ENCODE measurements at places on chromosomes 16 and 17.

GRCh38 chr16:12304861-12305596 lies 328.5 kb downstream of the SNX29 start:
- no peak for DNase-seq

DNA sequence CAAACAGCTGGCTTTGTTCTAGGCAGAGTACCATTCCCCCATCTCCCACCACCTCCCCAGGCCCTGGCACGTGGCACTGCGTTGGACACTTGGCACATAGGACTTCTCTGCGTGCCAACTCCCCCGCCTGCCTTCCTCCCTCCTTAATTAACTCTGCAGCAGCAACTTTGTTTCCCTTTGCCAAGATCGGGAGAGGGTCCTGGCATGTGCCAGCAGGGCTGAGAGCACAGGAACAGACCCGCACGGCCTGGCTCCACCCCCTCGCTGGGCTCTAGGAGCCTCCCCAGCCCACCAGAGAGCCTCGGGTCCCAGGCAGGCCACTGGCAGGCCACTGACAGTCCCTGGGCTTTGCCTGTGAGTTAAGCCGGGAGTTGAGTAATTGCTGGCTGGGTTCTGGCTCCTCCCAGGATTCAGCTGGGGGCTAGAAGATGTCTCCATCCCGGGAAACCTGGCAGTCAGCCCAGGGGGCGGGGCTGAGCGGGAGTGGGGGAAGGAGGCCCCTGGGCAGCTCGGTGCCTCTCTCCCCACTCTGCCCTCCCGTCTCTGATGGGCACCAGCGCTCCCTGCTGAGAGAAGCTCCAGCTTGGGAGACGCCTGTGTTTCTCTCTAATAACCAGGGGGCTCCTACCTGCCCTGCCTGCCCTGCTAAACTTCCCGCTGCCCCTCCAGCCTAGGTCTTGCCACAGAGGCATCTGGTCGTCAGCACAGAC lies 224.0 kb upstream of the TNRC6C start:
- peak; percentile 69 for DNase-seq

GRCh38 chr16:22206842-22207714 lies 1.0 kb downstream of the EEF2K start:
- peak; percentile 68 for DNase-seq

DNA sequence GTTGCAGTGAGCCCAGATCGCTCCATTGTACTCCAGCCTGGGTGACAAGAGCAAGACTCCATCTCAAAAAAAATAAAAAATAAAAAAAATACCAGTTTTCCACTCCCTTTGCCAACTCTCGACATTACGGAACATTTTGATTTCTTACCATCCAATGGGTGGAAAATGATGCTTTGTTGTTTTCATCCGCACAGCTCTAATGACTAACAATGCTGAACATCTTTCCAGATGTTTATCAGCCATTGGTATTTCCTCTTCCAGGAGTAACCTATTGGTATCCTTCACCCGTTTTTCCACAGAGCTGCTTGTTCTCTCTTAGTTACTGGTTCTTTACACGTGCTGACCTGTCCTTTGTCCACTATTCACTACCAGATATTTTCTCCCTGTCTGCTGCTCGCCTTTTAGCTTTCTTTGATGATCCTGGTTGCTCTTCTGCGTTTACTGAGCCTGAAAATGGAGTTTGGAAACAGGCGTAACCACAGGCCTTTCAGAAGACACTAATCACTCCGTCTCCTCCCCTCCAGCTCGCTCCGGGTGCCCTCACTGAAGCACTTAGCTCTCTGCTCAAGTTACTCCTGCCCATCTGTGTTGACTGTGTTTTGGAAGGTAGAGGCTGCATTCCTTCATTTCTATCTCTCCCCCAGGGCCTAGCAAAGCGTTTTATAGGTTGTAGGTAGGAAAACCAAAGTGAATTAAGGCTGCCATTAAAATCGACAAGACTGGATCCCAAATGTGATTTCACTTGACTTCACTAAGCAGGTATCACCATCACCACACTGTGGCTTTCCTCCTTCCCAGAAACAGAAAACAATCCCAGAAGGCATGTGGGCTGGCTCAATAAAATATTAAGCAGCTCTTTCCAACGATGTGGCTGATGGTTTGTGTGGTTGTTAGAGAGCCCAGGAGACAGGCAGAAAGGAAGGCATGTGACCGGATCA lies 8.9 kb downstream of the SHPK start:
- no peak for DNase-seq

- no peak for DNase-seq
Observed at GRCh38 chr16:14373896-14374295, 256.2 kb downstream of the PARN start.

DNA sequence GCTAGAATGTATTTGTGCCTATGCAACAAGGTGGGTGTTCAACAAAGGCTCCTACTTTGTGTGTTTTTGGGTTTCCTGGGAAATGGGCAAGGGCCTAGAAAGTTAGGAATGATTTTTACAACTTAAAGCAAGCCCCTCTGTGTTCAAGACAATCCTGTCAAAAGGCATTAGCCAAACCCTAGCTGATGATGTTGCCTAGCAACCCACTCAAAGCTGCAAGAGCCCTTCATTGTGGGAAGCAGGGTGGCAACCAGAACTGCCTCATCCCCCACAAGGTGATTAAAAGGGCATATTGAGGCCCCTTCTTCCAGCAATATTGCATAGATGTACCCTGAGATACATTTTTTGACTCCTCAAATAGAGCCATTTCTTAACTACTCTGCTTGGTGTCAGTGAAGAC lies 16.0 kb upstream of the RASL10B start:
- no peak for DNase-seq

DNA sequence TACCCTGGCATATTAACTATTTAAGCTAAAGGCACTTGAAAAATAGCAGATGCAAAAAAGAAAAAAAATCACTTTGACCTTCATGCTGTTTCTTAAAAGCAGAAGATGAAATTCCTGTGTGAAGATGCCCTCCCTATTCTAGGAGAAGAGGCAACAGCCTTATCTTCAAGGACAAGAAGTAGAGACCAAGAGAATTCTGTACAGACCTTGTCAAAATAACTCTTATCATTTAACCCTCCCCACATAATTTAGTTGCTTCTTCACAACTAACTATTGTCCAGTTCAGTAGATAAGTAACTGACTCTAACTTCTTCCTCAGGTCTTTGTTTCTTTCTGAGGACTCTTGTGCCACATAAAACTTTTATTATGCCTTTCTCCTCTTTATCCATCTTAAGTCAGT lies 72.0 kb upstream of the MARCHF10 start:
- DNase-seq, result no peak

DNA sequence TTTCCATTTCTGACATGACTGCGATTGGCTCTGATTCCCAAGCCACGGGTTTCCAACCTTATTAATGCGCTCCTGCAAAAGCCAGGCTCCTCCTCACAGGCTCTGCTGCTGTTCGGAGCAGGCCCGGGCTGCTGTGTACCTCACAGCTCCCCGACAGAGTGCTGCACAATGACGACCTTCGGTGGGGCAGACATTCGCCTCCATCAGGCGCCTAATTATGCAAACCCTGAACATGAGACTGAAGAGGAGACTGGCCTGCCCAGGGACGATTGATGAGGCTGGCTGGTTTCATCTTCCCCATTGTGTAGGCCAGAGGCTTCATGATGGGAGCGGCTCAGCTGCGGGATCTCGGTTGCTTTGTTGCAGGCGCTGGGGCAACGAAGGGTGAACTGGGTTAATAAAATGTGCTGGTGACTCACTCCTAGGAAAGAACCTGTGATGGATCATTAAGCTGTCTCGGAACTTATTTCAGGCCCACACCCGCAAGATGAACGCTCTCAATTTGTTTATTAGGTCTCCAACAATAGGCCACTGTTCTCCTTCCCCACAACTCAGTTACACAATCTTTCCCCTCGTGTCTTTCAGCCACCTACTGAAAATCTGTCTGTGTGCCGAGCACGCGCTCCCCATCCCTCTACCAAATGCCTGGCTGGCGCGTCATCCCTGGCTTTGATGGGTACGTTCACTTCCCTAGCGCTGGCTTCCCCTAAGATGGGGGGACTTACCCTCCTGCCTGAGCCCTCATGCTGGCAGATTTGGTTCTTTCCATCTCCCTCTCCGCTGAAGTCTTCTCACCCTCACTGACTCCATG lies 27.2 kb upstream of the TOB1 start:
- DNase-seq, result no peak

Data from fibroblast of skin of scalp (primary cell).